ENCODE measurements at places on chromosomes 16 and 17. TPM values are rescaled to one million over a fixed set of nuclear protein-coding genes. Genes with fewer than 3 reads are reported as not detected.

MYH2 gene
- total RNA-seq = not detected

AXIN1 gene
- total RNA-seq = 36.6 TPM

GPR139 gene
- not detected for total RNA-seq

CLEC3A gene
- not detected for total RNA-seq

IFI35 gene
- total RNA-seq = 38.5 TPM

KRTAP2-3 gene
- total RNA-seq = not detected

XAF1 gene
- 28.2 TPM for total RNA-seq

EVI2B gene
- 33.3 TPM for total RNA-seq

MSLN gene
- 85.9 TPM for total RNA-seq

TBC1D3C gene
- total RNA-seq = not detected

RASL10B gene
- total RNA-seq = 62.0 TPM

RASD1 gene
- total RNA-seq = 76.9 TPM

KRTAP4-3 gene
- total RNA-seq = not detected

FOXO3B gene
- total RNA-seq = 7.8 TPM

LPO gene
- not detected for total RNA-seq

DPEP3 gene
- 0.63 TPM for total RNA-seq

C16orf87 gene
- 5.0 TPM for total RNA-seq

FBXW10 gene
- not detected for total RNA-seq

TNP2 gene
- not detected for total RNA-seq

SSH2 gene
- total RNA-seq = 88.0 TPM

ARHGAP23 gene
- 22.7 TPM for total RNA-seq

GGT6 gene
- total RNA-seq = not detected

HSD17B1 gene
- total RNA-seq = 2.0 TPM

G6PC1 gene
- not detected for total RNA-seq
